H1 (cell line): ENCODE measurements at places on chromosomes 2 and 18. TPM values are rescaled to one million over a fixed set of nuclear protein-coding genes. Genes with fewer than 3 reads are reported as not detected.

The NXPH2 gene
- 1.8 and 1.9 TPM in 2 replicates for polyA plus RNA-seq

The GREB1 gene
- 7.9 and 13.8 TPM in 2 replicates for polyA plus RNA-seq

The PIEZO2 gene
- polyA plus RNA-seq: 4.7 and 6.0 TPM in 2 replicates

The LIPG gene
- polyA plus RNA-seq: 8.3 and 9.2 TPM in 2 replicates

DNA sequence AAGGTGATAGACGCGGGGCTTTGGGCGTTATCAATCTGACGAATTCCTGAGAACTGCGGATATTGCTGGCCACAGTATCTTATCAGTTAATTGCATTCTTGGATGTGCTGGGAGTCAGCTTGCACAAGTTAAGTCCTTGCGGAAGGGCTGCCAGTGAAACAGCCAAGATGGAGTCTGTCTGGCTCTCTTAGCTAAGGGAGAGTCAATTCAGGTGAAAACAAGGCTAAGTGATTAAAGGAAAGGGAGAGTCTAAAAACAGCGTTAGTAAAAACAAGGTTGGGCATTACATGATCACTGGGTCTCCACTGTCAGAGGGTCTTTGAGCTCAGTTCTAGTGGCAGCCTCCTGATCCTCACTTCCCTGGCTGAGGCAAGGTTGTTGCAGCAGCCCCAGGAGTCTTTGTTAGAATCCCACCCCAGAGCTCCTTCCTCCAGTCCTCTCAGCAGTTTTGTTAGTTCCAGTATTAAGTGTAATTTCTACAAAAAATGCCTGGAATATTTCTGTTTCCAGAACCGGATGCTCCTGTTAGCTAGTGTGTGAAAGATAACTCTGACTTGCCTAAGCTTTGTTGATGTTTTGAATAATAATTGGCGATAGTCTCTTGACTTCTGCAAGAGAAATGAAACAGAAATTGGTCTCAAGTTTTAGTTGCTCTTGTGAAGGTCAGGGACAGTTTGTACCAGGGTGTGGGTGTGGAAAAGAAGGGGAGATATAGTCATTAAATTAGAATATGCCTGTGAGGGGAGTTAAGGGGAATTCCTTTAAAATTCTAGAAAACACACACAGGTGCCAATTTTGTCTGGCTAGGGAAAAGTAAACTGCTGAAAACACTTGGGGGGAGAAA is 10.6 kb downstream of the CFLAR start:
- no peak for DNase-seq

- DNase-seq: no peak
Observed at GRCh38 chr2:196486146-196486545, 153.4 kb upstream of the CCDC150 start.

DNA sequence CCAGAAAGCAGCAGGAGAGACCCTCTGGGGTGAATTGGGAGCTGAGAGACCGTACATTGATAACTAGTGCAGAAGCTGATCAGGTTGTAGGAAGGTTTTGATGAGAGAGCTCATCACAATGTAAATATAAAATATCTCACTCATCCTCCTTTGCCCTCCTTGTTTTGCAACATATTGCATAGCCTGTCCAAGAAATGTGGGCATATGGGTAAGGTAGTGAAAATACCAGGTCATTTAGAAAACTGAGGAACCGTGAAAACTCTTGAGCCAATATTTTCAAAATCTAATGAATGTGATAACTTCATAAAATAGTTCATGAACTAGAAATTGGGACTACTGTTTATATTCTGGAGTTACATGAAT is 31.4 kb downstream of the C18orf54 start:
- DNase-seq: no peak
